ENCODE measurements at places on chromosomes 3 and 15.

GRCh38 chr3:36650271-36650671, 114.1 kb downstream of the DCLK3 start:
- no peak for DNase-seq

- no peak for DNase-seq
Observed at GRCh38 chr15:66623801-66624453, 58.1 kb upstream of the LCTL start.

DNA sequence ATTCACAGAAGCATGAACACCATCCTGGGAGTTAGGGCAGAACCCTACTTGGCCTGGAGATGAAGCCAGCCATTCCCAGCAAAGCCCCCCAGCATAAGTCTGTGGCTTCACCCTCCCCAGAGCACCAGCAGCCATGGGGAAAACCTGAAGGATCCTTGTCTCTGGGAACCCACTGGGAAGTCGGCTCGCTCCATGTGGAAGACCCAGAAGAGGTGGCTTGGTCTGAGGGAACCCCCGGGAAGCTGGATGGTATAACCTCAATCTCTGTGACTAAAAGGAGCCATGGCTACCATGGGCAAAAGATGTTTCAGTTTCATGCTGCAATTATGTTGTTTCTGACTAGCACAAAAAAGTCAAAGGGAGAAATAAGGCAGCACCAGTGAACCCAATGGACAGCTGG, 11.8 kb upstream of the RPUSD3 start:
- no peak for DNase-seq

GRCh38 chr3:150169330-150169940, 198.7 kb upstream of the PFN2 start:
- no peak for DNase-seq

GRCh38 chr15:90221246-90221900, 12.4 kb downstream of the CIB1 start:
- no peak for DNase-seq

DNA sequence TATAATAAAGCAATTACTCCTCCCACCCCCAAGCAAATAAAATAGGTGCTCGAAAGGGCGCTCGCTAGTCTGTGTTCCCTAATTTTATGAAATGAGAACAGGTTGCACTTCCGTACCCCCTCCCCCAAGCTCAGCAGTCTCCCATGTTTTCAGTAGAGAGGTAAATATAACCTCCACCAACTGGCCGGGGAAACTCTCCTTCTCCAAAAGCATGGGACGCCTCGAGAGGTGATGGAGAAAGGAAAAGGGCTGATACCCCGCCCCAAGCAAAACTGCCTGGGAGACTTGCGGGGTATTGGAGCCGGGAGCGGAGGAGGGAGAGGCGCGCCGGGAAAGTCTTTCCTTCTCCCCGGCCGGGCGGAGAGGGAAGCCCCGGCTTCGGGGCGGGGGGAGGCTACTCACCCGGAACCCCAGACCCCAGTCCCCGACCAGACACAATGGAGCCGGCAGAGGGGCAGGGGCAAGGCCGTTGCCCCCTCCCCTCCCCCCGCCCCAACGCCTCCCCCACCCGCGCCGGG, 605 bp downstream of the DCUN1D1 start:
- DNase-seq, result no peak

GRCh38 chr3:190132371-190132770, 11.7 kb upstream of the P3H2 start:
- DNase-seq, result no peak

DNA sequence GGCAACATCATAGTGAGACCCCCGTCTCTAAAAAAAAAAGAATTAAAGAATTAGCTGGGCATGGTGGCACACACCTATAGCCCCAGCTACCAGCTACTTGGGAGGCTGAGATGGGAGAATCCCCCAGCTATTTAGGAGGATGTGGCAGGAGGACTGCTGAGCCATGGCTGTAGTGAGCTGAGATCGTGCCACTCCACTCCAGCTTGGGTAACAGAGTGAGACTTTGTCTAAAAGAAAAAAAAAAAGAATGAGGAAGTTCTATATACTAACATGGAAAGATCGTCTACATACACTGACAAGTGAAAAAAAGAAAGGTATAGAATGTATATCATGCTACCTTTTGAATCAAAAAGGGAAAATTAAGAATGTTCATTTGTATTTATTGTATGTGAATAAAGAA, 83.9 kb upstream of the CDAN1 start:
- no peak for DNase-seq

GRCh38 chr3:32452009-32452408, 50.6 kb downstream of the CMTM6 start:
- DNase-seq, result no peak

DNA sequence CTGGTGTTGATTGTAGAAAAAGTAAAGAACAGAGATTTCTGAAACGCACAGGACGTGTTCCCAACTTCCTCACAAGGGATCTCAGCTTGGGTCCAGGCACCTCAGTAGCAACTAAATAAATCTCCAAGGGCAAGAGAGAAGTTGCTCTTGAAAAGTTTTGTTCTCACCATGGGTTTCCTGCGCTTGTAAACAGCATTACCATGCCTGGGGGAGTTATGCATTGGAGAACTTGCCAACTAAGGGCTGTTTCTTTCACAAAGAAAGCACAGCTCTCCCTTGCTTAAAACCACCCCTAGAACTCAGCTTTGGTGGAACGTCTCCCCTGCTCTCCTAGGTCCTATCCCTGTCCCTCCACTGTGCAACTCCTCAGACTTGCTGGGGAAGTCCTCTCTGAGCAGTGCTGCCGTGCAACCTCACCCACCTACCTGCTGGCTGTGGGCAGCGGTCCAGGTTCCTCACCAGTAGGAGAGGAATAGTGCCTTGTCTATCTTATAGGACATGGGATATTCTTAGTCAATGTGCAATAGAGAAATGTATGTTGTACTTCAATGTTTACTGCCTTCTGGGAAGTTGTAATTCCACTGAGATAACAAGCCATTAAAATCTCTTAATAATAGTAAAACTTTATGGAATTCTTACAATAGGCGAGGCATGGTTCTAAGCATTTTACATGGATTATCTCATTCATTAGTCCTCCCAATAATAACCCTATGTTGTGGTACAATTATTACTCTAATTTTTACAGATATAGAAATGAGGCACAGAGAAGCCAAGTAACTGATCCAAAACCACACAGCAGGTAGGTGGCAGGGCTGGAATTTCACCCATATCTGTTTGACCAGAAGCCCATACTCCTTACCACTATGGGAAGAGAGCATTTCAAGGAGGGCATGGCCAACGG, 51.5 kb downstream of the UMPS start:
- DNase-seq, result no peak

DNA sequence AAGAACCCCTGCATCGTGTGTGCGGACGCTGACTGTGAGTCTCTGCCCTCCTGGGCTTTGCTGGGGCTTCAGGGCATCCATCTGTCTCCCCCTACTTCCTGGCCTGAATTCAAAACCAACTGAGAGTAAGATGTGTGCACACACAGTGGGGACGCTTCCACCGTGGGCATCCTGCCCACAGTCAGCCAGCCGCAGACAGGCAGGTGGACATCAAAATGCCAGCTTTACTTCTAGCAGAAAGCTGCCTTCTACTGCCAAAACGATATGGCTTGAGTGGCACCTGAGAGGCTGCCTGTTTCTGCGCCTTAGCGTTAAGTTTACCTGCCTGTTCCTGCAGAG, 18.5 kb downstream of the ALDH1A3 start:
- DNase-seq, result no peak

- no peak for DNase-seq
Observed at GRCh38 chr3:22609139-22609538, 594.0 kb upstream of the UBE2E2 start.

- no peak for DNase-seq
Observed at GRCh38 chr3:41196499-41197410, 2.5 kb upstream of the CTNNB1 start.

DNA sequence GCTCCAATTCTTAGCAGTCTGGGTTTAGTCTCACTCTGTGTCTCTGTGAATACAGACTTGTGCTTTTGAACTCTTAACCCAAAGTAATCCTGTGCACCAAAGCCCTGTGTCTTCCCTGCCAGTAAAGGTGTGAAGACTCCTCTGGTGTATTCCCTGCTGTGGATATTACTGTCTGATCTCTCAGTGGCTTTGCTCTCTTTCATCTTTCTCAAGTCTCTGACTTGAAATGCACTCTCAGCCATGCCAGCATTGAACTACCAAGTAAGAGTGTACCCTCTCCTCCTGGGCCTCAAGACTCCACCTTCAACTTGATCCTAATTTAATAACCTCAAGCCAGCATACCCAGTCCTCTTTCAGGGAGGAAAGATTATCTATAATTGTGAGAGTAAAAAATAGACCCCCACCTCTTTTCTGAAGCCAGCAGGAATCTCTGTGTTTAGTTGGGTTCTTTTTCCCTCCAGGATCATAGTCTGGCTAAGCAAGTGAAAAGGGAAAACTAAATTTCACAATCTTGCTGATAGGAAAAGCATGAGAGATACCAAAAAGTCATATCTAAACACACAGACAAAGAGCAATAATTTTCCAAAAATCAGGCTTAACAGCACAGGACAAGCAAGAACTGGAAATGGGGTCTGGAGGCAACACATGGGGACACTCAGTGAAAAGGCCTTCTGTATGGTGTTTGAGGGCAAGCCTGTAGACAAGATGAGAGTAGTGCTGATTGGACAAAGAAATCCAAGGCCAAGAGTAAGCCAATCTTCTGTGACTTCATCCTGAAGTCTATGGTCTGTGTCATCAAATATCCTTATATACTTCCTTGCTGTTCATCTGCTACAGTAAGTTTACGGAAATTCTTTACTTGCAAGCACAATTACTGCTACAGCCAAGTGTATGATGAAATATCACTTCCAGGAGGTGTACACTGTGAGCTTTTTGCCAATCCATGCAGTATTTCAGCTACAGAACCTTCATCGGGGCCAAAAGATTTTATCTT, 296.1 kb upstream of the TGFBR2 start:
- DNase-seq, result no peak

- DNase-seq, result no peak
Observed at GRCh38 chr3:67832817-67833216, 178.4 kb upstream of the SUCLG2 start.

DNA sequence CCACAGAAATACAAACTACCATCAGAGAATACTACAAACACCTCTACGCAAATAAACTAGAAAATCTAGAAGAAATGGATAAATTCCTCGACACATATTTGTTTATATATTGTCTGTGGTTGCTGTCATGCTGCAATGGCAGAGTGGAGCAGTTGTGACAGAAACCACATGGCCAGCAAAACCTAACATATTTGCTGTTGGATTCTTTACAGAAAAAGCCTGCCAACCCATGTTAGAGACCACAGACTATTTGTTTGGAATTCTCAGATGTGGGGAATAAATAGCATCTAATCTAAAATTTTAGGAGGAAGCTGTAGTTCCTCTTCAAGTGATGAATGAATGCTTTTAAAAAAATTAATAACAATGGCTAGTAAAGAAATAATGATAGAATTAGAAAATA, 341.6 kb upstream of the AZI2 start:
- no peak for DNase-seq

DNA sequence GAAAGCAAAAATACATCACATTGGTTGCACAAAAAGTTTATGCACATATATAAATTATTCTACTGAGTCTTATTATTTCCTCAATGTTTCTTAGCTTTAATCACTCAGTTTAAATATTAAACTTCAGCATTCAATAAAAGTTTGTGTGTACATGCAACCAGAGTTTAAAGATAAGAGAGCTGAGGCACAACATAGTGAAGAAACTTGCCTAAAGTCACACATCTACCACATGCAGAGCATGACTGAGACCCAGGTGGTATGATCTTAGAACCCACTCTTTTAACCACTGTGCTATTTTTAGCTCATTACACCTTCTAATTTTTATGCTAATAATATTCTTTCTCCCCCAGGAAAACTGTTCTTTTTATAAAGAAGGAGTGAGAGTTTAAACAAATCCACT, 96.1 kb upstream of the GOLIM4 start:
- no peak for DNase-seq

- no peak for DNase-seq
Observed at GRCh38 chr3:30549600-30549999, 56.8 kb upstream of the TGFBR2 start.

DNA sequence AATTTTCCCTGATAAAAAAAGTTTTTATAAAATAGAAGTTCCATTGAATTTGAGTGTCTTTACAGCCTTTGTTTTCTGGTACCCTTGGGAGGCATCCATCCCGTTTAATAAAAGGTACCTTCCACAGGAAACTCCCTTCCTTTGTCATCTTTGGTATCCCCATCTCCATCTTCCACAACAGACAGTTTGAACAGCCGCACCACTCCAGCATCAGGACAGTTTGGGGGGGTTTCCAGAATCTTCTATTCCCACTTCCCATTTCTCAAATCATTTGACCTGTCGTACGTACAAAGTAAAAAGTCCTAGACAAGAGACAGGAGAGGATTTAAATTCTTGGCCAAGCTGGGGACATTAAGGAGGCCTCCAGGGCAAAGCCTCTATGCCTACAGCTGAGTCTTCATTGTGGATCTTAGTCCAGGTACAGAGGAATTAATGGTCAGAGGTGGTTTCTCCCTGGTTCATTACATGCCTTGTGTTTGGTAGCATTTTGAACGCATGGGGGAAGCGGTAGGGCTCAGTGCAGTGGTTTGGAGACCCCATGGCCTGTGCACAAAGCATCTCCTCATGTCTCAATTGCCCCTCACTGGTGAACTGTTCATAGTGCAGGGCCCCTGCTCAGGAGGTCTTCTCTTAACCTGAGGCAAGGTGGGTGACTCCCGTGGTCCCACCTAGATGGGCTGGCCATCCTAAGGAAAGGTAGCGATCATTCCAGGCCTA, 19.4 kb upstream of the BCL2A1 start:
- DNase-seq, result no peak
